ENCODE measurements at places on chromosomes 5 and 9.

DNA sequence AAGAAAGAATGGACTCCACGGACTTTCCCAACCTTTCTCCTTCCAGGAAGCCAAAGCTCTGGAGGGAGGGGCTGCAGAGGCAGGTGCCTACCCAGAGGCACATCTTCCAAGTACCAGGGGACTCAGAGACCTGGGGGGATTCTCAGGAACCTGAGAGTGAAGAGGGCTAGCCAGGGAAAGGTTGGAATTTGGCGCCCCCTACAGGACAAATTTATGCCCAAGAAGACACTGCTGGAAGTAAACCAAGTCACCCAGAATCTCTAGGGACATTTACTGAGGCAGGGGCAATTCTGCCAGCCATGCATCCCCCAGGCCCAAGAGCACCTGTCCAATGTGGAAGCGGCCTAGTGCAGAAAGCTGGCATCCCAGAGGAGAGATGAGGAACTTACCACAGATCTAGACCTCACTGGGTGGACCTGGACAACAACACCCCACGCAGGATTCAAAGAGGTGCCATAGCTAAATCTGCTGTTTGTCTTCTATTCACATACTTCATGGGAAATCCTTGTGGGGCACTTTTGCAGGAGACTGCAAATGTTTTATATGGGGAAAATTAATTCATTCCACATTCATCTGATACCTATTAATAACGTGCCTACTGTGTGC is 25.9 kb upstream of the IDNK start:
- no peak for DNase-seq

DNA sequence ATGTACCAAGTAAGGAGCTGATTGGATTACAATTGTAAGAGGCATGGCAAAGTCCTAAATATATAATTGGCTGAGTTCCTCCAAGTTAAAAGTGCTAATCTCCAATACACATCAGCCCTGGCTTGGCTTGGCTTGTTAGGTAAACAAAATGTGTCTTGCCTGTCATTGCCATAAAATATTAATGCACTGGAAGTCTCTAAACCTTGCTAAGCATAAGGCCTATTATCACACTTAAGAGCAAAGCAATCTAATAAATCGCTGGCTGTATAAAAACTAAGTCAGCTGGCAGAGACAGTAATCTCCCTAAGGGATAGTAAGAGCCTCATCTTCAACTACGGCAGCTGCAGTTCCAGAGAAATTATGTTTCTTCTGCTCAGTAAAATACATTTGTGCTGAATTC is 418.6 kb upstream of the GRAMD2B start:
- no peak for DNase-seq

DNA sequence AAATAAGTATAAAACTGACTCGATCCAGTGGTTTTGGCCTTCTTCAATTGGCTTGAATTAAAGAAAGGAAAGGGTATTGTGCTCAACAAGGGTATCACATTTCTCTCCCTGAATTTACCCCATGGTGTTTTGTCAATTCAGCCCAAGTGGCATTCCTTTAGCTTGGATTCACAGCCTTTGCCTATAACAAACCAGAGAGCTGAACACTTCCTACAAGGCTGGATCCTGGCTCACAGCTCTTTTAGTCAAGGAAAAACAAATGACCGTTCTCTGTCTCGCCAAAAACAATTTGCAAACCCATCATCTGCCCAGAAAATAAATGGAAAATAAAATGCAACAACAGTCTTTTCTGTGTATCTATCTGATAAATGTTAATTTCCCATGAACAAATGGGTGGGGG is 5.7 kb downstream of the ZNF366 start:
- no peak for DNase-seq

GRCh38 chr9:99162759-99163364 is 57.9 kb downstream of the TGFBR1 start:
- DNase-seq: no peak

GRCh38 chr5:165370794-165371193 is 1865.4 kb downstream of the MAT2B start:
- no peak for DNase-seq

GRCh38 chr9:21854594-21854993 is 52.2 kb downstream of the MTAP start:
- DNase-seq: no peak

GRCh38 chr5:73899055-73899454 is 273.1 kb downstream of the ARHGEF28 start:
- no peak for DNase-seq

DNA sequence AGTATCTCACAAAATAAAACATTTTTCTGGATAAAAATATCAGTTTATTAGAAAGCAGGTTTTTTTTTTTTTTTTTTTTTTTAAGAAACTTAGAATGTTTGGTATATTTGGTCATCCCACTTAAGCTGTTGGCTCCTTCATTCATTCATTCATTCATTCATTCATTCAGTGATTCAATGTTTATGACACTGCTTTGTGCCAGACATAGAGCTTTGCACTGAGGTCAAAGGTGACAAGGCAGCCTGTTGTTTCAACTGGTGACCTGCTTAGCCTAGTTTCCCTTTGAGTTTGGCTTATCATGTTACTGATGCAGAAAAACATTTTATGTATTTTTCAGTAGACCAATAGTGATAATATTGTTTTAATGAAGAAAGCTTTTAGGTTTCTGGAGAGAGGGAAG is 23.5 kb downstream of the CPEB4 start:
- DNase-seq: no peak

DNA sequence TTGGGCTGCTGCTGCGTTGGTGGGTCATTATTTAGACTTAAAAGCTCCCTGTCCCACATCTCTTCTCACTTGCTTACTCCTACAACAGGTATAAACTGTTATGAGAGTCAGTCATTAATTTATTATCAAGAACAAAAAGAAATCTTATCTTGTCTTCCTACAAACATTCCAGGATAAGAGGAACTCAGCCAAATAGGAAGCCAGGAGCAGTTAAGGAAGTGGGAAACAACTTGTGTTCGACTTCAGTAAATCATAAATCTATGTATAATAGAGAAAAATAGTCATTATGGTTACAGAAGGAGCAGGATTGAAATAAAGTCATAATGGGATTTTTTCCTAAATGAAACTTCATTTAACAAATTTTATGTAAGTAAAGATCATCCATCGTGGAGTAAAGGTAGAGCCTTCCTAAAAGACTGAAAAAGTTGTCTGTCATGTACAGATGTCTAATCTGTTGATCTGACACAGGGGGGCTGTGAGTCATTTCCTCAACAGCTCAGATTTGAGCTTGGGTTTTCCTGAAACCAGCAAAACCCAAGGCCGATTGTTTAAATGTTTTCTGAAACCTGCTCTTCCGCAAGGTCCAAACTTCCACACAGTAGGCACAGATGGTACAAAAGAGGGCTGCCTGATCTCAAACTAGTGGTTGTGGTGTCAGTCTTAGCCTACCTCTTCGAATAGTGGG is 25.3 kb upstream of the LRRTM2 start:
- no peak for DNase-seq

DNA sequence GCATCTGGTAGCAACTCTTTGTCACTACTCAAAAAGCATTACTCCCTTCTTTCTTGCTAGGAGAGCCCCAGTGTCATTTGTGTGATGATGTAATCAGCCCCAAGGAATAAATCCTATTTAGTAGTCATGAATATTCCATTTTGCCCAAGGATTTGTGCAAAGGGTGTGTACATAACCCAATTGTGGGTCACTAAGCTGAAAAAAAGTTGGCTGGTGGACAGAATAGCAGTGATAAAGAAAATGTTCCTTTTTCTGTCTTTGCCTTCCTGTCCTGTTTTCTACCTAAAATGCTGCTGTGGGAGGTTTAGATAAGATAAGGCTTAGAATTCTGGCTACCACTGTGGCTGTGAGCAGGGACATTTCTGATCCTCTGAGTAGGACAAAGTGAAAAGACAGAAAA is 223.1 kb upstream of the ITGA1 start:
- DNase-seq: no peak

DNA sequence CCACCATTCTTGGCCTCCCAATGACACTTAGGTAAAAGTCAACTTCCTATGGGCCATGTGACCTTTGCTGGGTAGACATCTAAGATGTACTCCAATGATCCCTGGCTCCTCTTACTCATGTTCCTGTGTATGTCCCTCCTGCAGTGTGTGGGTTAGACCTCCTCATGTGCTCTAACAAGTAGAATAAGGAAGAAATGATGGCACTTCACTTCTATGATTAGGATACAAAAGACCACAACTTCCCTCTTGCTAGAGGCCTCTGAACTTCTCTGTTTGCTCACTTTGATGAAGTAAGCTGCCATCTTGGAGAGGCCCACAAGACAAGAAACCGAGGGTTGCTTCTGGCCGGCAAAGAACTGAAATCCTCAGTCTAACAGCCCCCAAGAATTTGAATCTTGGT is 131.8 kb downstream of the TAF11L14 start:
- no peak for DNase-seq

DNA sequence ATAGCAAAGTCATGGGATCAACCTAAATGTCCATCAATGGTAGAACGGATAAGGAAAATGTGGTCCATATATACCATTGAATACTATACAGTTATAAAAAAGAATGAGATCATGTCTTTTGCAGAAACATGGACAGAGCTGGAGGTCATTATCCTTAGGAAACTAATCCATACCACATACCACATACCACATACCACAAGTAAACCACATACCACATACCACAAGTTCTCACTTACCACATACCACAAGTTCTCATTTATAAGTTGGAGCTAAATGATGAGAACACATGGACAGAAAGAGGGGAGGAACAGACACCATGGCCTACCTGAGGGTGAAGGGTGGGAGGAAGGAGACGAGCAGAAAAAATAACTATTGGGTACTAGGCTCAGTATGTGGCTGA is 154.6 kb upstream of the GHR start:
- no peak for DNase-seq

GRCh38 chr5:143121135-143121475 is 282.4 kb downstream of the NR3C1 start:
- no peak for DNase-seq

GRCh38 chr9:133188006-133188842 is 20.8 kb downstream of the OBP2B start:
- DNase-seq: peak; percentile 12

DNA sequence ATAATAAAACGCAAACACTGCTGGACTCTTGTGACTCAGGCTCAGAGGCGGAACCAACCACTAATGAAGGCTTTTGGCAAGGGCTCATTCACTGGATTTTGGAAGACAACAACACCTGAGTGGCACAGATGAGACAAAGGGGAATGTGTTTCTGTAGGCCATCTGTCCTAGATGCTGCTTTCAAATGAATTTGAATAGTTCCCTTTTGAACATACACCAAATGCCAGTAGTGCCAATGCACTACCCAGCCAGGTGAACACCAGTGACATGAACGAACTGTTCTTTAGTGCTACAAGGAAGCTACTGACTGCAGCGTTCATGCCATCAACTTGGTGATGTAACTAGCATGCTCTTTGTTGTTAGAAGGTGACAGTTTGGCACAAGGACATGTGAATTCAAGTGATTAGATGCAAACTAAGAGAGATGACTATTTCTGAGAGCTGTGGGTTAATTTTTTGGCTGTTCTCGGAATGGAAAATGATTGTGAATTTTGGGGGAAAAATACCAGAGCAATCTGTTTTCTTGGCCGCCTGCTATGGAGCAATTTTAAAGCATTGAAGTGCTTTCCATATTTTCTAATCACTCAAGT is 173.7 kb downstream of the SLC24A2 start:
- no peak for DNase-seq

GRCh38 chr9:88738709-88739108 is 203.7 kb downstream of the NXNL2 start:
- DNase-seq: no peak

DNA sequence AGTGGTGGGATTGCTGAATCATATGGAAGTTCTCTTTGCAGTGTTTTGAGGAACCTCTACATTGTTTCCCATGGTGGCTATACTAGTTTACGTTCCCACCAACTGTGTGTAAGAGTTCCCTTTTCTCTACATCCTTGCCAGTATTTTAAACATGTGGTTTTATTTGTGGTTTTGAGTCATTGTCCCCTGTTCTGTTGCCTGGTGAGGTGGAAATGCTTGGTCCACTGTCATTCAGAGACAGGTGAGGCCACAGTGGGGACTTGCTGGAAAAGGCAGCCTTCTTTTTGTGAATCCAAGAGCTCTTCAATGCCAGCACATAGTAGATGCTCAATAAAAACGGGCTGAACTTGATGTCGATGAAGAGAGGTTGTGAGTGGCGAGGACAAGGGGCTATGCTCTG is 44.2 kb downstream of the SH3PXD2B start:
- DNase-seq: no peak

- DNase-seq: no peak
These were observed 122.1 kb downstream of the SNX18 start for GRCh38 chr5:54639621-54640020.

DNA sequence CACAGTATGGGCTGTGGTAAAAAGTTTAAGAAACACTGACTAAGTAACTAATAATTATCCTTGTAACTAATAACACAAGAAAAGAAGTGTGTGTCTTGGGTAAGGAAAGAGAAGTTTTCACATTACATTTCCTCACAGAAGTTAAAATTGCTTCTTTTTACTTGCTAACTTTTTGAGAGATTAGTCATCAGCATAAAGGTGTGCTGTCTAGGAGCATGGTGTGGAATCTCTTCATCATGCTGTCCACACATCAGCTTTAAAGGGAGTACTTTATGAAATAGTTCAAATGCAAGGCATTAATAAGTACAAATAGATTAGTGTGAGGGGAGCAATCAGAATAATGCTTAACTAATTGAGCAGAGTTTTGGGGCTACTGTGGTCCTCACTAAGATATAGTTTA is 29.8 kb downstream of the WDR36 start:
- DNase-seq: no peak

DNA sequence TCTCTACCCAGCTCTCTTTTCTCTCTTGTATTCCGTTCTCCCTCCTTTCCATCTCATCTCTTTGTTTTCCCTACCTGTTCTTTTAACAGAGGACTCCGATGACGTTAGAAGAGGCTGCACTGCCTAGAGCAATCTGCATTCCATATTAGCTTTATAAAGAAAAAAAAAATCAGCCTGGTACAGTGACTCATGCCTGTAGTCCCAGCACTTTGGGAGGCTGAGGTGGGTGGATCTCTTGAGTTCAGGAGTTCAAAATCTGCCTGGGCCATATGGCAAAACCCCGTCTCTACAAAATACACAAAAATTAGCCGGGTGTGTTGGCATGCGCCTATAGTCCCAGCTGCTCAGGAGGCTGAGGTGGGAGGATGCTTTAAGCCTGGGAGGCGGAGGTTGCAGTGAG is 49.0 kb downstream of the DAPK1 start:
- no peak for DNase-seq

DNA sequence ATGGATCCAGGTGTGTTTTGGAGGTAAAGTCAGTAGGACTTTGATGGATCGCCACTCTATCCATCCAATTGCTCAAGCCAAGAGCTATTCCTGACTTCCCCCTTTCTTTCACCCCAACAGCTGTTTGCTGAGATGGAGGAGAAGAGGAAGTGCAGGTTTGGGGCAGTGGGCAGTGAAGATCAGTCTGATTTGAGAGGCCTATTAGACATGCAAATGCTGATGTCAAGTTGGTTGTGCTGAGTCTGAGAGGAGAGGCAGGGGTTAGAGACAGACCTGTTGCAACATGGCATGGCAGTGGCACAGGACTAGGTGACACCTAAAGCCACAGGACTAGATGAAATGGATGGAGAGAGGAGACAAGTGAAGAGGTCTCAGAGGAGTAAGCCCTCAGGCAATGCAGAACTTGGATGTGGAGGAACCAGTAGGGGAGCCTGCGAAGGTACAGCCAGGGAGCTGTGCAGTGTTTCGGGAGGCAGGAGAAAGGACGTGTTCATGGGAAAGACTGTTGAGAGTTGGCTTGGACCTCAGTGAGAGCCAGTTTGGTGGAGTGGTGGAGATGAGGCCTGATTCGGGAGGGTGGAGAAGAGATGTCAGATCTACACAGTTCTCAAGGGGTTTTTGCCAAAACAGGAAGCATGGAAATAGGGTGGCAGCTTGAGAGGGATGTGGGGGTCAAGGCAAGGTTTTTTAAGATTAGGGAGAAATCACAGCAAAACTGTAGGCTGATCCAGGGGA is 175.0 kb downstream of the MACROH2A1 start:
- no peak for DNase-seq

- no peak for DNase-seq
These were observed 307.5 kb downstream of the EBF1 start for GRCh38 chr5:158792186-158792585.
